ENCODE measurements at places on chromosomes 2 and 18.

DNA sequence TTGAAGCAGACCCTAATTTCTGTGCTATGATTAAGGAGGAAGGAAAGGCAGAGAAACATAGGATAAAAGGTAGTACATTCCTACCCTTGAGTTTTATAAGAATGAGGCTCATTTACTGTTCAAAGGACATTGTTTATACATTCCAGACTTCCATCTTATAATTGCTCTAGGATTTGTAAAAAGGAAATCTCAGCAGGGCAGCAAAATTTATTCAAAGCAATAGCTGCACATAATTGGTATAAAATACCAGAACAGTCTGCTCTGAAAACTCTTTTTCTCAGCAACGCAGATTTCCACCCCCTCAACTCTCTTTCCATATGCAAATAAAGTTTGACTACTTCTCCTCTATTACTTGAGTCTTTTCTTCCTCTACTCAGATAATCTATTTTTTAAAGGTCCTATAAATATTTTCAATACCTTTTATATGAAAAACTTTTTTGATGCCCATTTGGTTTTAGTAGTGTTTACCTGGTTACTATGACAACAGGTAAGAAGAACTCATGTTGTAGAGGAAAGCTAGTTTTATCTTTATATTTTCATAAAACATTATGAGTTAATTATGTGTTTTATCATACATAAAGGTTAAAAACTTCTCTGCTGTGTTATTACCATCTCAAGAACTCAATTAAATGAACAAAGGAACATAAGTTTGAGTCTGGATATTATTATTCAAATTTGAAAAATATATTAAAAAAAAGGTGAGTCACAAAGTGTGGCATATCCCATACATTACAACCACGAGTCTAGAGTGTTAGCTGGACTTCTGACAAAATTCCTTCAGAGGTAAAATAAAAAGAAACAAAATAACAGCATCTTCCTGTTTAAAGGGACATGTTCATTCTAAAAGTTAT lies 19.9 kb downstream of the RBMS1 start:
- no peak for DNase-seq

- no peak for DNase-seq
Measured at GRCh38 chr18:69455125-69455524, 54.4 kb downstream of the DOK6 start.

DNA sequence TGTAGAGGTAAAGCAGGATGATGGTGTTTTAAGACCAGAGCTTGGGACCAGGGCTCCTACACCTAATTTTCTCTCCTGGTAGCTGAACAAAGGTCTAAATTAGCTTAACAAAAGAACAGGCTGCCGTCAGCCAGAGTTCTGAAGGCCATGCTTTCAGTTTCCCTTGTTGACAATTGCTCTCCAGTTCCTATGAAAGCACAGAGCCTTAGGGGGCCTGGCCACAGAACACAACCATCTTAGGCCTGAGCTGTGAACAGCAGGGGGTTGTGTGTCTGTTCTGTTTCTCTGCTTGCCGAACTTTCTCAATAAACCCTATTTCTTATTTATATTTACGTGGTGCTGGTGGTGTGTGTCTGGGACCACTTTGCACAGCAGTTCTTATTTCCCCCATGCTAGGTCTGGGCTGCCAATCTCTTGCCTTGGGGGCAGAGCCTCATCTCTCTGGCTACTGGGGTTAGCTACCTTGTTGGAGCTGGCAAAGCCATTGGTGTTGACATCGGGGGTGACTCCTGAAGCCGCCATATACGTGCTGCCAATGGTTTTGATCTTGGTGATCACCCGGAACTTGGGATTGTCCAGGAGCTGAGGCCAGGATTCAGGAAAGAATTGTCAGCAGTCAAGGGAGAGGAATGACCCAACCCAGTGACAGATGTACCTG lies 29.0 kb downstream of the CENPO start:
- no peak for DNase-seq

GRCh38 chr2:69163109-69163508 lies 150.1 kb downstream of the ANTXR1 start:
- no peak for DNase-seq

- no peak for DNase-seq
Measured at GRCh38 chr2:96760986-96761832, 507 bp downstream of the CNNM4 start.

DNA sequence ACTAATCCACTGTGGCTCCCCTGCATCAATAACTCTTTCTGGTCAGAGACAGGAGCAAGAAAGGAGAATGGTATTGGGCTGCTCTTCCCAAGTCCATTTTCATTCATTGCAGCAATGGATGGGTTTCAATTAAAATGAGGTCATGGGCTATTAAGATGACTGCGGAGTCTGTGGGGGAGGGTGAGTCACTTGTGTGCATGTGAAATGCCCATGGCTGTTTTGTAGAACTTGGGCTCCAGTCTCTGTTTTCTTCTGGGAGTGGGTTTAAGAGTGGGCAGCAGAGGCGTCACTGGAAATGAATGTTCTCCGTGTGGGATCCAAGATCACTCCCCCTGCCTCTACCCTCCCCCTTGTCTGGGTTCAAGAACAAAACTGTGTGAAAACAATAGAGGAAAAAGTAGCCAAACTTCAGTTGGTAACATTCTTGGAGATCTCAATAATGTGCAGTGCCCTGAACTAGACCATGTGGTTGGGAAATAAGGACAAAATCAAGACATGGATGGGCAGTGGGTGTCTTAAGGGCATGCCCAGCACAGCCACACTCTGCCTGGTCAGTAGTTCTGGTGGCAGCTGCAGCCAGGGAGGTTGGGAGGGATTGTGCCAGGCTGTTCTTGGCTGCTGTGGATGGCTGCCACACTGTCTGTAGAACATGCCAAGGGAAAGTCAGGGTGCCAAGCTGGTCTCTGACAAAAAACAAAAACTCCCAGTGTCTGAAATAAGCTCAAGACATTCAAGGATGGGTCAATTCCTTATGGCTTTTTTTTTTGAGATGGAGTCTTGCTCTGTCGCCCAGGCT lies 68.2 kb upstream of the CXCR4 start:
- DNase-seq = no peak

DNA sequence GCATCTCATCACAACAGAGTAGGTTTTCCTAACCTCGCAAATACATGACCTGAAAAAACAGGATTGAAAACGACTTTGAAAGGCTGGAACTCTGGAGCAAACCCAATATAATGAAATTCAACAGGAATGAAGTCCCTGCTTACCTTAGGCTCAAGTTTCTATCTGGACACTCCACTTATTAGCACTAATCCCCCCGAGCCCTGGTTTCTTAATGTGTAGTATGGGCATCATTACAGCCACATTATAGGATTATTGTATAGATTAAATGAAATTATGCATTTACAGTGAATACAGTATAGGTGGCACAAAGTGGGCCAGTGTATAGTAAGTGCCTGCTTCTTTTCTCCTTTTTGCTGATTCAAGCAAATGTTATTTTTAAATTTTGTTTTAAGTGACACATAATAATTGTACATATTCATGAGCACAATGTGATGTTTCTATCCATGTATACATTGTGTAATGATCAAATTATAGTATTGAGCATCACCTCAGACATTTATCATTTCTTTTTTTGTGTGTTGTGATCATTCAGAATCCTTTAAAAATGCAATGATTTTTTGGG lies 114.7 kb upstream of the THOC1 start:
- no peak for DNase-seq

DNA sequence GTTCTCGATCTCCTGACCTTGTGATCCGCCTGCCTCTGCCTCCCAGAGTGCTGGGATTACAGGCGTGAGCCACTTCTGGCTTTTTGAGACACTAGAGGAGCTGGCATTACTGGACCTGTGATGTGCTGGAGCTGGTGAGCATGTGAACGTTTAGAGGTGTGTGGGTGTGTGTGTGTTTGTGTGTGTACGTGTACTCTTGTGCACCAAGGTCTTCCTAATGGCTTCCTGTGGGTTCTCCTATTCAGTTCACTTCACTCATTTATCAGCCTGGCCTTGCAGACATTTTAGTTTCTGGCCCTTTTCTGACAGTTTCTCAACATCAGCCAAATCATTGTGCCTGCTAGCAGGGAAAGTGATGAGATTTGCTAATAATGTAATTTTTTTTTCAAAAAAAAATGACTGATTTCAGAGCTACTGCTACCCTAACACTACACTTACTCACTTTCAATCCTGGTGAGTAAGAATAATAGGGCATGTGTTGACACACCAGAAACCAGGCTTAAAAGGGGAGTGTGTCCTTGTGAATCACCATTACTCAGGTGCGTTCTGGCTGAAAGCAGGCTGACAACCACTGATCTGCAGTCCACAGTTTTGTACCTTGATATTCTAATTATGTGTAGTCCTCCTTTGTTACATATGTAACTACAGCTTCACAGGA lies 41.0 kb upstream of the ACTR3 start:
- DNase-seq = no peak

GRCh38 chr2:144477957-144478311 lies 42.0 kb downstream of the ZEB2 start:
- DNase-seq = no peak

DNA sequence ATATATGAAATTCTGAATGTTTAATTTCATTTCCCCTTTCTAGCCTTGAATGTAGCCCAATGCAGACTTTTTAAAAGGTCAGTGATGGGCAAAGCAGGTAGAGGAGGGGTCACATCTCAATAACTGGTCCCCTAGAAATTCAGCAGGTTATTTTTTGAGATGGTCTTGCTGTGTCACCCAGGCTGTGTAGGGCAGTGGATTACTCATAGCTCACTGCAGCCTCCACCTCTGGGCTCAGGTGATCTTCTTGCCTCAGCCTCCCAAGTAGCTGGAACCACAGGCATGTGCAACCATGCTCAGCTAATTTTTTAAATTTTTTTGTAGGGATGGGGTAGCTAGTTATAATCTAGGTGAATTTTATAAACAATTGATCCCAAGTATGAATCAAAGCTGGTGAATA lies 8.8 kb downstream of the IAH1 start:
- DNase-seq = no peak

DNA sequence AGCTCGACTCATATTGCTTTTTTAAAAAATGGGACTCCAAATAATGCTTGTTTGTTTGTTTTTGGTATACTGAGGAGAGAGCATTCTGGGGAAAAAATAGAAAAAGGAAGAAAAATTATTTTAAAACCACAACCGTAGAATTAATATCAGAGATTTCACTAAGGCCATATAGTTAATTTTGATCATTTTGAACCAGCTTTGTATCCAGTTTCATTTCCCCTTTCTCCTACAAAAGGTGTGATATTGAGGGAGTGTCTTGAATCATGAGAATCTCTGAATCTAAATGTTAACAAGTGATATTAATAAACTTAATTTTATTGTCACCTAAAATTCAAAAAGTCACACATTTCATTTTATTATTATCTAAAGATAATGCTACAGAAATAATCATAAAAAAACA lies 198.5 kb upstream of the GALNT5 start:
- no peak for DNase-seq

DNA sequence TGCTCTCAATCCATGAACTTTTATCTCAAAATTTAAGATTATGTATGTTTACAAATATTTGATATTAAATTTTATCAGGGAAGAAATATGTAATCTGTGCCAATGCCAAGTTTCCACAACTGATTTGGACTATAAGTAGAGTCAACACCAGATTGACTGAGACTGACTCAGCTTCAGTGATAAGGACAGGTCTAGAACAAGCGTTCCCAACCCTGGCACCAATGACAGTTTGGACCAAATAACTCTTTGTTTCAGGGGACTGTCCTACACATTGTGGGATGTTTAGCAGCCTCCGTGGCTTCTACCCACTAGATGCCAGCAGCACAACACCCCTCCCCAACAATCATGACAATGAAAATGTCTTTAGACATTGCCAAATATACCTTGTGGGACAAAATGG lies 165.3 kb downstream of the THADA start:
- no peak for DNase-seq

DNA sequence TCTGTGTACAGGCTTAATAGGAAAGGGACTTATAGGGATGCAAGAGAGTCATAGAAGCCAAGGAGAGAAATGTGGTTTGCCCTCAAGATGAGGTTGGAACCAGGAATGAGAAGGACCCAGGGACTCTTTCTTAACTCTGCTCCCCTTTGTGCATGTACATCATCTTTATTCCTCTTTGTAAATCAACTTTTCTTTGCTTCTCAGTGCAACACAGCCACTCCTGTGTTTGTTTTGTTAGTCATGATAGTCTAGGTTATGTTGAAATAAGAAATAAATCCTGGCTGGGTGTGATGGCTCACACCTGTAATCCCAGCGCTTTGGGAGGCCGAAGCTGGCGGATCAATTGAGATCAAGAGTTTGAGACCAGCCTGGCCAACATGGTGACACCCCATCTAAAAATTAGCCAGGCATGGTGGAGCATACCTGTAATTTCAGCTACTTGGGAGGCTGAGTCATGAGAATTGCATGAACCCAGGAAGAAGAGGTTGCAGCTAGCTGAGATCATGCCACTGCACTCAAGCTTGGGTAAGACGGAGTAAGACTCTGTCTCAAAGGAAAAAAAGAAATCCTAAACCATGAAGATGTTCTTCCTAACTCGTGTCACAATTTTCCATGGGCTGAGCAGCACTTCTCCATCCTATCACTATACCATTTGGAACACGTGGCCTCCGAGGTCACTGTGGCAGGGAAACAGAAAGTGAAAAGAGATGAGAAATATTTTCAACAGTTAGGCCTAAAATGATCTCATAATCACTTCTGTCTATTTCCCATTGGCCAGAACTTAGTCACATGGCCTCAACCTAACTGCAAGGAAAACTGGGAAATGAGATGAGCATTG lies 73.0 kb upstream of the TMEM17 start:
- DNase-seq = no peak

- no peak for DNase-seq
Measured at GRCh38 chr18:12567849-12568248, 90.1 kb downstream of the SPIRE1 start.

DNA sequence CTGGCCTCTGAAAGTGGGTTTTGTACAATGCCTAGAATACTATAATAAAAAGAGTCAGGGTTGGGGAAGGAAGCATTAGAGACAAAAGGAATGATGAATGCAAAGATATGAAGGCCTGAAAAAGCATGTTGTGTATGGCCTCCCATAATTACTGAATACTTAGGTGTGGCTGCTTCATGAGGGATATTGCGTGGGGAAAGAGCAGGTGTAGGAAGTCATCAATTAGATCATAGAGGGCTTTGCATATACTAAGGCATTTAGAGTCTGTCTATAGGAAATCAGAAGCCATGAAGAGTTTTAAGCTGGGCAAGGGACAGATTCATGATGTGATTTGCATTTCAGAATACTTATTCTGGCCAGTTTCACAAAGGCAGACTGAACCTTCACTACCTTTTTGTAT lies 48.2 kb downstream of the NCOA1 start:
- DNase-seq = no peak

DNA sequence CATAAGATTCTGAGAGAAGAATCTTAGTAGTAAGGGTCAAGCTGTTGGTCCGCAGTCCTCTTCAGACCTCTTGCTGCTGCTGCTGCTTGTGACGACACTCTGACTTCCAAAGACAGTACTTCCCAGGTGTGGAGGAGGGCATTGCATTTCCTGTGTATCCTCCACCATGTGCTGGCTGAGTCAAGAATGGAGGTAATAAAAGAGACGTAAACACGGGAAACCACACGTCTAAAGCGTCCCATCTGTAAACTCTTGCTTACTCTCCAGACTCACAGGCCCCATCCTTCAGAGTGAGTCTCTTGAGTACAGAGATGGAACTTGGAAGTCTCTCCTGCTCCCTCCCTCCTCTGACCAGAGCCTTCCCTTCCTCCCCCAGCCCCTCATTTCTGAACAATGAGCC lies 25.6 kb downstream of the KLHL29 start:
- no peak for DNase-seq

GRCh38 chr2:102065675-102066252 lies 74.0 kb downstream of the IL1R2 start:
- DNase-seq = no peak

- no peak for DNase-seq
Measured at GRCh38 chr2:190158798-190159434, 96.4 kb upstream of the MSTN start.

GRCh38 chr2:96792772-96793749 lies 23.0 kb upstream of the CNNM3 start:
- no peak for DNase-seq

All from stimulated activated CD8-positive, alpha-beta memory T cell treated with anti-CD3 and anti-CD28 coated beads, Interleukin-4, amount 100 ng/mL, for 1 hour (primary cell).